ENCODE measurements at places on chromosomes 13 and 19.

GRCh38 chr13:47816831-47817230 is 184.2 kb downstream of the SUCLA2 start:
- no peak for DNase-seq

DNA sequence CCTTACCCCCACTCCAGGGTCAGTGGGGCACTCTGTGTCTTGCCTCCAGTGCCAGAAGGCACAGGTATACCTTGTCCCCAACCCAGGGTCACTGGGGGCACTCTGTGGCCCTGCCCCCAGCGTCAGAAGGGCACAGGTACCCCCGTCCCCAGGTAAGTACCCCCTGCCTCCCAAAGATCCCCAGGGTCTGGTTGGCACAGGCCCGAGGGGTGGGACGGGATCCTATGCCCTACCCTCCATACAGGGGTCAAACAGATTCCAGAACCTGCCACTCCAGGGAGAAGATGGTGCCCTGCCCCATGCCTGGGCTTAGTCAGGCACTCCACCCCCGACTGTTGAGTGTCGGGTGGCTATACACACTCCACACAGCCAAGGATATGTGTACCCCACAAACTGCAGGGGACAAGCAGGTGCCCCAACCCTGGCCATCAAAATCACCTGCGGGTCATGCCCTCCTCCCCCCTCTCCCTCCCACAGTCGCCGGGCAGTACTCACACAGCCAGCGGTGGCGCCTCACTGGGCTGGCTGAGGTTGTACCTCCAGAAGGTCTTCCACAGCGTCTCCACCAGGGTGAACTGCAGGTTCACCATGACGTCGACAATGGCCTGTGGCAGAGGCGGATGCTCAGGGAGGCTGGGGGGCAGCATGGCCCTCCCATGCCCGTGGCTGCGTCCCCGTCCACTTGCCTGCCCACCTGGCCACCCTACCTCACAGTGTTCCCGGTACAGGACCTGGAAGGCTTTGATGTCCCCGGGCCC is 13.8 kb downstream of the DCAF15 start:
- DNase-seq, result no peak

DNA sequence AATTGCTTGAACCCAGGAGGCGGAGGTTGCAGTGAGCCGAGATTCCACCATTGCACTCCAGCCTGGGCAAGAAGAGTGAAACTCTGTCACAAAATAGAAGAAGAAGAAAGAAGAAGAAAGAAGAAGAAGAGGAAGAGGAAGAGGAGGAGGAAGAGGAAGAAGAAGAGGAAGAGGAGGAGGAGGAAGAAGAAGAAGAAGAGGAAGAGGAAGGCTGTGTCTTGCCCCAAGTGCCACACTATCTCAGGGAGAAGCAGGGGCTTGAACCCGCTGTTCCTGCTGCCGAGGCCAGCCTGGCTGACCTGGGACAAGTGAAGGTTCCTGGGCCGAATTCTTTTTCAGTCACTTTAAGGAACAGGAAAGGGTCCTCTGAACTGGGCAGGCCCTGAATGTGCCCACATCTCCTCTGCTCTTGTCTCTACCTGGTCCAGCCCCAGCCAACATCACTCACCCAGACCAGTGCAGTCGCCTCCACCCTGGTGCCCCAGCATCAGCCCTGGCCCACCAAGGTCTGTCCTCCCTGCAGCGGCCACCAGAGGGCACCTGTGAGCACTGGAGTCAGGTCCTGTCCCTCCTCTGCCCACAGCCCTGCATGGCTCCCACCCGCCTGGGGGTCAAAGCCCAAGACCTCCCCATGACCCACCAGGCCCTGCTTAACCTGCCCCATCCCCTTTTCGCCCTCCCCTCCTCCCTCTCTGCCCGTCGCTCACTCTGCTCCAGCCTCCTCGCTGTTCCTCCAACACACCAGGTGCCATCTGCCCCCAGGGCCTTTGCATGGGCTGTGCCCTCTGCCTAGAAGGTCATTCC is 20.0 kb downstream of the TICAM1 start:
- peak; percentile 83 for DNase-seq

DNA sequence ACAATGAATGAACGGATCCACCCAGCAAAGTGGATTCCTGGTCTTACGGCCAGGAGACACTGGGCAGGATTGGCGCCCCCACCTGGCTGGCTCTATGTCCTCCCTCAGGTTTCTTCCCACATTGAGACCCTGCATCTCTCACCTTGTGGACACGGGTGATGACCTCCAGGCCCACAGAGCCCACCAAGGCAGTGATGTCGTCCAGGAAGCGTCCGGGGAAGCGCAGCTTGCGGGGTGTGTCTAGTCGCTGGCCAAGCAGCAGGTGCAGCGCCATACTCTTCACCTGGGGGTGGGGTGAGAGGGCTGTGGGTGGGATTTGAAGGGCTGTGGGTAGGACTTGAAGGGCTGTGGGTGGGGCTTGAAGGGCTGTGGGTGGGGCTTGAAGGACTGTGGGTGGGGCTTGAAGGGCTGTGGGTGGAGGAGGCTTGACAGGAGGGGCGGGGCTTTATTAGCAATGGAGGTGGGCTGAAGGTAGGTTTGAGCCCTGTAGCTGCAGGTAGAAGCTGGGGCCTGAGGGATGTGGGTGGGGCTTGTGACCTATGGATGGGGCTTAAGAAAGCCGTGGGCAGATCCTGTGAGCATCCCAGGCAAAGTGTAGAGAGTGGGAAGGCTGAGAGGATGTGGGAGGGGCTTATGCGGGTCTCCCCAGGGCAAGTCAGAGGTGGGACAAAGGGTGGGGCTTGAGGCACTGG is 12.1 kb upstream of the ANGPTL8 start:
- no peak for DNase-seq

Measured in stimulated activated CD8-positive, alpha-beta memory T cell treated with anti-CD3 and anti-CD28 coated beads, Interleukin-4, amount 100 ng/mL, for 1 hour (primary cell).